Upper lobe of right lung (tissue), 1 donor: ENCODE measurements at places on chromosomes 4 and X. TPM values are rescaled to one million over a fixed set of nuclear protein-coding genes. Genes with fewer than 3 reads are reported as not detected.

JAKMIP1 gene
- 0.64 TPM for total RNA-seq

NKX6-1 gene
- total RNA-seq: not detected

PRAF2 gene
- total RNA-seq: 17.3 TPM

DOCK11 gene
- 55.0 TPM for total RNA-seq

ITIH6 gene
- not detected for total RNA-seq

NALF2 gene
- total RNA-seq: not detected
